Stimulated activated CD8-positive, alpha-beta memory T cell treated with anti-CD3 and anti-CD28 coated beads, Interleukin-7, amount 100 ng/mL, for 48 hours (primary cell): ENCODE measurements at places on chromosomes 1 and 21.

GRCh38 chr21:38759413-38759812 is 46.3 kb upstream of the ETS2 start:
- DNase-seq: no peak

GRCh38 chr1:115090540-115090939 is 1.2 kb upstream of the TSPAN2 start:
- DNase-seq: no peak

GRCh38 chr21:43015906-43016540 is 41.7 kb downstream of the PKNOX1 start:
- no peak for DNase-seq

- DNase-seq: no peak
These were observed 279.5 kb downstream of the DSCAM start for GRCh38 chr21:40567501-40567900.

DNA sequence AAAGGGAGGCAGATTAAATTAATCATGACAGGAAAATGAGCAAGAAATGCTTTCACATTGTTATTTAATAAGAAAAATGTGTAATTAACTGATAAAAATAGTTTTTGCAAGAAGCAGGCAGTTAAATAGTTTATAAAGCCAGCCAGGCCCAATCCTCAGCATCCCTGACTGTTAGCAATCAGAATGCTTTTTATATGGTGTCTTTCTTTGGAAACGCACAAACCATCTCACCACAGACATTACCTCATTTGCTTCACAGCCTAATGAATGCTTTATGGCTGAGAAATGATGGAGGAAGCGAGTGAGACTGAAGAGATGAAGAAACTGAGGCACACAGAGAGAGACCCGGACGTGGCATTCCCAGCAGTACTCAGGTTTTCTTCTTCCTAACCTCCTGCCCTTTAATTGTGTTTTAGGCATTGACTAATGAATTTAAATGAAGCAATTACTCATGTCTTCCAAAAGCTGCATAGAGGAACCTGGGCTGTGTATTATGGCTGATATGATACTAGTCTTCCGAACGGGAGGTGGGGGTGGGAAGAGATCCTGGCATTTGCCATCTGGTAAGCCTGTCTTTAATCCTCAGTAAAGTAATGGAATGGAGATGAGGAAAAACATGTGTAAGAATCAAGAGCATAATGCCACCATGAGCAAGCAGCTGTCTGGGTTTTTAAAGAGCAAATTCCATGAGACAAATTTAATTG is 116.1 kb upstream of the LMO4 start:
- no peak for DNase-seq

DNA sequence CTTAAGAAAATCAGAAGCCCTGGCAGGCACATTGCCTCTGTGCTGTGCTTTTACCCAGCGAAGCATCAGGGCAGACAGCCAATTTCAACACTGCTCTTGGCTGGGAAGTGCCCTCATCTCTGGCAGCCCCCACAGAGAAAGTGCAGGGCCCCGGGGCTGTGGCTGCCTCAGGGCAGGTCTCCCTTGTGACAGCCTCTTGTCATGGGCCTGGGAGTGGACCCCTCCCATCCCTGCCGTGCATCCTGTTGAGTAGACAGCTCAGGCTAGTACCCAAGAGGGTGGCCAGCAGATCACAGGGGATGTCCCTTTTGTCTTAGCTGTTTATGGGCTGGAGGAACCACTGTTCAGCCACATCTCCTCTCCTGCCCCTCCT is 23.3 kb downstream of the TTC34 start:
- no peak for DNase-seq

DNA sequence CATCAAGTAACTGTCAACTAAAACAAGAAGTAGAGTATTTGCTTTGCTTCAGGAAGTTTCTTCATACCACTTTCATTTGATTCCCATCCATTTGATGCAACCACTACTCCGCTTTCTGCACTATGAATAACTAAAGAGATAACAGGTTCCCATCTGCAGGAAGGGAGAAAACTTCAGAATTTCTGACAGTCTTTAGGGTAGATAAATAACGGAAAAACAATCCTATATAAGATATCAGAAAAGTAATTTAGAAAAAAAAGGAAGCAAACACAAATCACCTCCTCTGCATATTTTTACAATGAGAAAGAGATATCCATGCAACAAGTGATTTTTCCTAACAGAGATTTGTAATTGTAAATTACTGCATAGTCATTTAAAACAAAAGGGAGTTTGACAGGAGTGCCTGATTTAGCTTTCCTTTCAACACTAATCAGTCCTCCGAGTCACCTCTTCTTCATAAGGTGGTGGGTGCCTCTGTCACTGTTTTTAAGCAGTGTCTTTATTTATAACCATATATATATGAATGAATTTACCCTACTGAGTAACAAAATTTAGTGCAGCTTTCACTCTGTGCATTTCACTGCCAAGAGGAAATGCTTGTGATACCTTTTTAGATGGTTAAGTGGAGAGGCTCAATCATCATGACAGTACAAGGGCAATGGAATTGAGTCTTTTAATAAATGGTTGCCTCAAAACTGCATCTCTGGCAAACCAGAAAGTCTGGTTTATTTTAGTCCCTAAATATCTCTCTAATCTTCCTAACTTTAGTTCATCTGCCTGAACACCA is 1920.4 kb downstream of the MRPL39 start:
- DNase-seq: no peak
